A549 treated with CORT108297 at 1 μM for 4 hours (cell line): ENCODE measurements at places on chromosomes 11 and 22. TPM values are rescaled to one million over a fixed set of nuclear protein-coding genes. Genes with fewer than 3 reads are reported as not detected.

The SYT12 gene
- total RNA-seq = 11.2 to 18.6 TPM (median 16.8 TPM) in 5 replicates

The MPEG1 gene
- not detected in 5 replicates for total RNA-seq

The OR51I1 gene
- total RNA-seq = not detected in 5 replicates

The LINC01488 gene
- 0.03 to 0.05 TPM (median 0.05 TPM) in 3 of 5 replicates, not detected in the others for total RNA-seq

The SCGB1D2 gene
- total RNA-seq = 0.30 TPM in 1 of 5 replicates, not detected in the others

The NUMA1 gene
- 56.5 to 77.5 TPM (median 68.6 TPM) in 5 replicates for total RNA-seq

The GNAZ gene
- 1.6 to 3.2 TPM (median 2.7 TPM) in 5 replicates for total RNA-seq

The SERPIND1 gene
- 0.05 to 0.08 TPM in 2 of 5 replicates, not detected in the others for total RNA-seq

The ALG12 gene
- total RNA-seq = 7.4 to 13.6 TPM (median 12.5 TPM) in 5 replicates

The FAM180B gene
- total RNA-seq = not detected in 5 replicates

The OR56A1 gene
- total RNA-seq = not detected in 5 replicates

The CTSF gene
- total RNA-seq = 31.4 to 41.3 TPM (median 34.1 TPM) in 5 replicates

The AP1B1 gene
- 23.8 to 28.3 TPM (median 27.2 TPM) in 5 replicates for total RNA-seq

The CHADL gene
- total RNA-seq = not detected in 5 replicates

The HORMAD2 gene
- not detected in 5 replicates for total RNA-seq

The MS4A6A gene
- total RNA-seq = not detected in 5 replicates

The OR5B21 gene
- not detected in 5 replicates for total RNA-seq

The CEP126 gene
- total RNA-seq = 2.9 to 4.1 TPM (median 3.4 TPM) in 5 replicates

The SLC22A6 gene
- not detected in 5 replicates for total RNA-seq

The OR10AG1 gene
- not detected in 5 replicates for total RNA-seq

The TRIM48 gene
- not detected in 5 replicates for total RNA-seq

The OR8G1 gene
- total RNA-seq = not detected in 5 replicates

The UPK3A gene
- not detected in 5 replicates for total RNA-seq

The GUCY1A2 gene
- 0.02 to 0.08 TPM (median 0.07 TPM) in 5 replicates for total RNA-seq

The POU2AF2 gene
- total RNA-seq = not detected in 5 replicates
